ENCODE measurements at places on chromosomes 16 and 17.

DNA sequence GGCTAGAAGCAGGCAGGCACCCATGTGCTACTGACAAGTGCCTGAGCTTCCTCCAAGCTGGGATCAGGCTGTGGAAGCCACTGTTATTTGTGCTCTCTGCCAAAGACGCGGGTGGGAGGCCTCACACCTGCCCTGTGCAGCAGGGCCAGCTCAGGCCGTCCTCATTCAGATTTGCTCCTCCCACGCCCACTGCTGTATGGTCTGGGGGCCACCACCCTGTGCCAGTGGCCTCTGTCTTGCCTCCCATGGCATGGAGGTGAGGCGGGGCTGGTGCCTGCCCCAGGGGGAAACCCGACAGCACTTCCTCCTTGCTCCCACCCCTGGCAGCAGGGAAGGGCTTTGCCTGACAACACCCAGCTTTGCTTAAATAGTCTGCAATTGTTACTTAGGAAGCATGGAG is 356.5 kb upstream of the CDH8 start:
- DNase-seq, result no peak

- DNase-seq, result no peak
Measured at GRCh38 chr16:30063278-30063892, 2.2 kb upstream of the ALDOA start.

- DNase-seq, result no peak
Measured at GRCh38 chr16:50248845-50249244, 17.5 kb upstream of the ADCY7 start.

DNA sequence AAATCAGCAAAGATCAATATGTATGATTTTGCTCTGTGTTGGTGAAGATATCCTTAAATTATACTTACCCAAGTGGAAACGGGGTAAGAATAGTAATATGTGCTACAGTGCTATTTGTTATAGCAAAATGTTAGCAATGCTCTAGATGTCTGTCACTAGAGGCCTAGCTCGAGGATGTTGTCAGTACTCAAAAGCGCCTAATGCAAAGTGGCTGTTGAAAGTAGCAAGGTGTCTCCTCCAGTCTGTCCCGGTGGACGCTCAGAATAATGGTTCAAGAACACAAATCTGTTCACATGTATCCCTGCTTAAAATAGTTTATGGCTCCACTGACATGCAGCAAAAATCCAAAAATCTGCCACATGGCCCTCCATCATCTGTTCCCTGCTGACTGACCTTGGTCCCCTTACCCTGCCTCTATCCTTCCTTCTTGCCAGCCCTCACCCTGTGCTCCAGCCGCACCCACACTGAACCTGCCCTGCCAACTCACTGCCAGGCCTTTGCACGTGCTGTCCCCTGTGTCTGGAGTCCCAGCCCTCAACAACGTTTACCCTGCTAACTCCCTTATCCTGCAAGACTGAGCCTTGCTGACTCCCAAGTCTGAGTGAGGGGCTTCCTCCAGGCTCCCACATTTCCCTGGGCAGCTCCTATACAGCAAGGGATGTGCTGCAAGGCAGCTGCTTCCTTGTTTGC is 9.6 kb upstream of the RNF112 start:
- no peak for DNase-seq

DNA sequence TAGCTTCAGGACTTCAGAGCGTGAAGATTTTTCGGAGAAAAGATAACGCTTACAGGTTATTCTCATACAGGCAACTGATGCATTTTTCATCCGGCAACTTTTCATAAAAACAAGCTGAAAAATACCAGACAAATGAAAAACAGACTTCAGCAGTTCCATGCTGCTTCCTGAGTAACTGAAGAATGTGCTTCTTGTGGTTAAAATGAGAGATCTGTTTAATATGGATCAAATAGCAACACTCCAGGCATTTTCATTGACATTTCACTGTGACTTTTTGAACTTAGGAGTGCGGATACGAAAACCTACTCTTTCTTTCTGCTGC is 705 bp upstream of the PITPNC1 start:
- no peak for DNase-seq

DNA sequence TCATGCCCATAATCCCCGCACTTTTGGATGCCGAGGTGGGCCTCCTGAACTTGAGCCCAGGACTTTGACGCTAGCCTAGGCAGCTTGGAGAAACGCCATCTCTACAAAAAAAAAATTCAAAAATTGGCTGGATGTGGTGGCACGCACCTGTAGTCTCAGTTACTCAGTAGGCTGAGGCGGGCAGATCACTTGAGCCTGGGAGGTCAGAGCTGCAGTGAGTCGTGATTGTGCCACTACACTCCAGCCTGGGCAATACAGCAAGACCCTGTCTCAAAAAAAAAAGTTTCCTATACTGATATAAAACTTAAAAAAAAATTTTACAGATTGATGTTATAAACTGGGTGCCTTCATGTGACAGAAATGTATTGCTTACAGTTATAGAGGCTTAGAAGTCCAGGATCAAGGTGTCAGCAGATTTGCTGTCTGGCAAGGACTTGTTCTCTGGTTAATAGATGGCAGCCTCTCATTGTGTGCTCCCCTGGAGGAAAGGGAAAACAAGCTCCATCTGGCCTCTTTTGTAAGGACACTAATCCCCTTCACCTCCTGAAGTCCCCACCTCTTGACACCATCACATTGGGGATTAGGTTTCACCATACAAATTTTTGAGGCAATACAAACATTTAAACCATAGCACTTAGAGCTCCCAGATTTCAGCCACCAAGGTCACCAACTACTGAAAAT is 8.5 kb upstream of the CES3 start:
- DNase-seq, result no peak

GRCh38 chr16:1481906-1482835 is 6.6 kb downstream of the PTX4 start:
- DNase-seq, result no peak

DNA sequence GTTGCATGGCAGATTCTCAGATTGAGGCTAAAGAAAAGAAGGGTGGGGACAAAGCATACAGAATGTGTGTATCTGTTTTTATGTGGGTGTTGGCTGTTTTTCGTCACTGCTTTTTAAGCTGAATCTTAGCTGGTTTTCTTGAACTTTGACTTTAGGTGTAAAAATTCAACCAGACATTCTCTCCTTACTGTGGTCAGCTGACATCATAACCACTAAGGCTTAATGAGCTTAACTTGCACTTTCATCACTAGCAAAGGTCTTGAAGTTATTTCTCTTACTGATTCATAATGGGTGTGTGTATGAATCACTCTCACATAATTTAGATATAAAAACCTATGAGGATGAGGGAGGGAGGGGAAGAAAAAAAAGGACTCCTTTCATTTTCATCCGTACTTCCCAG is 4.0 kb upstream of the CDC6 start:
- no peak for DNase-seq

GRCh38 chr17:81285179-81285878 is 9.8 kb downstream of the SLC38A10 start:
- DNase-seq, result peak; percentile 36

- DNase-seq, result no peak
Measured at GRCh38 chr17:29757788-29758187, 135.1 kb upstream of the CORO6 start.

DNA sequence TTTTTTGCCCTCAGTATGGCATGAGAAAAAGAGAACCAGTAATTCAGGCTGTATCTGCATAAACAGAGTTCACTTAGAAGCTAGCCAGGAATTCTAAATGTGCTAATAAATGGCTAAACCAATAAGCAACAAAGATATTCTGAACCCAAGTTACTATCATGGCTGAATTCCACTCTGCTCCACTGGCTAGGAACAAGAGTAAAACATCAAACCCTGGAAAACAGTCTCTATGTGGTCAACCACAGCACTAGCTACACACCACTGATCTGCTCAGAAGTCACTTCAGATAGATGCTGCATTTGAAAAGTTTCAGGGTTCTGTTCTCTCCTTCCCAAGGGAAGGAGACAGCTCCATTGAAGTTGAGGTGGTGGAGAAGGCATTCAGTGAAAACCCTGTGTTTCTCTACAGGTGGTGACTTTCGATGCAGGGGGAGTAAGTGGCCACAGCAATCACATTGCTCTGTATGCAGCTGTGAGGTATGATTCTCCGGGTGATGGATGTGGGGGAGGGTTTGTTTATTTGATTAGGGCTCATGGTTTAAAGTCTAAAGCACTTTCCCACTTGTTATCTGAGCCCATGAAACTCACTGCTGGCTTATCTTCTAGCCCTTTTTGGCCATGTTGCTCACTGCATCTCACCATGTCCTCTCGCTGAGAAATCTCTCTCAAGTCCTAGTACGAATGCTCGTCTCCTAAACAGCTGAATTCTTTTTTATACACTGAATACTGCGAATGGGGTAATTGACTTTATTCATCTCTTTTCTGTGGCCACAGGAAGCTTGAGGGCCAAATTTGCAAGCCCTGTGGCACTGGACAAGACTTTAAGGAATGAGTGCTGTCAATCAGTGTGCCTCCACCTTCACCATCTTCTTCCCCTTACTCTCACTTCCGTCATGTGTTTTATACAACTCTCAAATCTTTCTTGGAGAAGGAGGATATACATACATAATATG is 39.9 kb downstream of the CENPV start:
- no peak for DNase-seq

DNA sequence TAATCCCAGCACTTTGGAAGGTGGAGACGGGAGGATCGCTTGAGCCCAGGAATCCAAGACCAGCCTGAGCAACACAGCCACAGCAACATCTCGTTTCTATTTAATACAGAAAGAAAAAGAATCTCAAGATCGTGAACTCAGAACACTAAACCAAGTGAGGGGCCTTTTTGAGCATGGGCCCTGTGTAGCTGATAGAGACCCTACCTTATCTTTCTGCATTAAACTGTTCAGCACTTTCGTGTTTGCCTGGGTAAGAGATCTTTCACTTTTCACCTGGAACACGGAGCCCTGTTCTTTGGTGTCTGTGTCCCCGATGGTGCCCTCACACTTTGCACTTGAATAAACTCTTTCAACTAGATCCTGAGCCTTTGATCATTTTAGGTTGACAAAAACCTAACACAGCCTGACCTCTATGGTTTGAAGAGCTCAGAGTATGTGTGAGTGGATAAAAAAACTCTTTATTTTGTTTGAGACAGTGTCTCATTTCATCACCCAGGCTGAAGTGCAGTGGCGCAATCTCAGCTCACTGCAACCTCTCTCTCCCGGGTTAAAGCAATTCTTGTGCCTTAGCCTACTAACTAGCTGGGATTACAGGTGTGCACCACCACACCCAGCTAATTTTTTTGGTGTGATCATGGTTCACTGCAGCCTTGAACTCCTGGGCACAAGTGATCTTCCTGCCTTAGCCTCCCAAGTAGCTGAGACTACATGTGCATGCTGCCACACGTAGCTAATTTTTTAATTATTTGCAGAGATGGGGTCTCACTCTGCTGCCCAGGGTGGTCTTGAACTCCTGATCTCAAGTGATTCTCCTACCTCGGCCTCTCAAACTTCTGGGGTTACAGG is 83.8 kb upstream of the GRIN2A start:
- no peak for DNase-seq

- DNase-seq, result no peak
Measured at GRCh38 chr16:3212006-3212405, 23.0 kb downstream of the ZNF200 start.

DNA sequence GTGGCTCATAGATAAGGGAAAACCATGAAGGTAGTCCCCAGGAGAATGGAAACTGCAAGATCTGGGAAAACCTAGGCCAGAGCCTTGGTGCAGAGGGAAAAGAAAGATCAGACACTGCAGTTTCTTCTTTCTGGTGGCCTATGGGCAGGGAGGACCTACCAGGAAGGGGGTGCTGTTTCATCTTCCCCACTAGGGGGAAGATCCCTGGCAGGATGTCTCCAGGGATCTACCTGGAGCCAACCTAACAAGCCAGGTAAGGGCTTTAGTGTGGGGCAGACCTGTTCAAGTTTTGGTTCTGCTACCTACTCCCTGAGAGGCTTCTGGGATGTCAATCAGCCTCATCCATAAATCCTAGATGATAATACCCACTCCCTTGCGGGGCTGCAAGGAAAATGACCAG is 21.4 kb downstream of the TOM1L2 start:
- no peak for DNase-seq
